ENCODE measurements at places on chromosomes 3 and 15.

GRCh38 chr3:105499961-105500360 is 133.3 kb downstream of the ALCAM start:
- no peak for DNase-seq

GRCh38 chr3:101828276-101828675 is 21.0 kb upstream of the NFKBIZ start:
- no peak for DNase-seq

- DNase-seq: no peak
Measured at GRCh38 chr15:83571820-83572707, 81.9 kb upstream of the ADAMTSL3 start.

DNA sequence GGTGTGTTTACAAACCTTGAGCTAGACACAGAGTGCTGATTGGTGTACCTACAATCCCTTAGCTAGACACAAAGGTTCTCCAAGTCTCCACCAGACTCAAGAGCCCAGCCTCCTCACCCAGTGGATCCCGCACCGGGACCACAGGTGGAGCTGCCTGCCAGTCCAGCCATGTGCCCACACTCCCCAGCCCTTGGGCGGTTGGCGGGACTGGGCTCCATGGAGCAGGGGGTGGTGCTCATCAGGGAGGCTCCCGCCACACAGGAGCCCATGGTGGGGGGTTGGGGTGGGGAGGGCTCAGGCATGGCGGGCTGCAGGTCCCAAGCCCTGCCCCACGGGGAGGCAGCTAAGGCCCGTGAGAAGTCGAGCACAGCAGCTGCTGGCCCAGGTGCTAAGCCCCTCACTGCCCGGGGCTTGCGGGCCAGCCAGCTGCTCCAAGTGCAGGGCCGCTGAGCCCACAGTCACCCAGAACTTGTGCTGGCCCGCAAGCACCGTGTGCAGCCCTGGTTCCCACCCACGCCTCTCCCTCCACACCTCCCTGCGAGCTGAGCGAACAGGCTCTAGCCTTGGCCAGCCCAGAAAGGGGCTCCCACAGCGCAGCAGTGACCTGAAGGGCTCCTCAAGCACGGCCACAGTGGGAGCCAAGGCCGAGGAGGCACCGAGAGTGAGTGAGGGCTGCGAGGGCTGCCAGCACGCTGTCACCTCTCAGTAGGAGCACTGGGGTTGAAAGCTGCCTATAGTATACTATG is 43.7 kb downstream of the CASR start:
- no peak for DNase-seq

DNA sequence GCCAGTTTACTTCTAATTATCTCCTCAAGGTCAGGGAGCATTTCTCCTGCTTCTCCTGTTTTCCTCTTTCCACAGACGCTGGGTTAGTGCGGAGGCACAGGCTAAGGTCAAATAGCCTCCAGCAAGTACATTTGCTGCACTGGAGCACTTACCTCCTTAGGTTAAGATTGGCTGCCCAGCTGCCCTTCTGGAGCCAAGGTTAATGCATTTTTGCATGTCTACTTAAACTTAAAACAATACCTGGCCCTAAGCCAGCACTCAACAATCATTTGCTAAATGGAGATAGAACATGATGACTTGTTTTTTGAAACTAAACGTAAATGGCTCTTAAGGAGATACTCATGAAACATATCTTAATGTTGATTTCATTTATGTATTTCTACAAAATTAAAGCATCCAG is 83.5 kb downstream of the SSR3 start:
- no peak for DNase-seq

- DNase-seq: no peak
Measured at GRCh38 chr3:100614941-100615340, 5.5 kb downstream of the ADGRG7 start.

GRCh38 chr15:84755736-84756527 is 7.5 kb downstream of the ZNF592 start:
- DNase-seq: no peak

DNA sequence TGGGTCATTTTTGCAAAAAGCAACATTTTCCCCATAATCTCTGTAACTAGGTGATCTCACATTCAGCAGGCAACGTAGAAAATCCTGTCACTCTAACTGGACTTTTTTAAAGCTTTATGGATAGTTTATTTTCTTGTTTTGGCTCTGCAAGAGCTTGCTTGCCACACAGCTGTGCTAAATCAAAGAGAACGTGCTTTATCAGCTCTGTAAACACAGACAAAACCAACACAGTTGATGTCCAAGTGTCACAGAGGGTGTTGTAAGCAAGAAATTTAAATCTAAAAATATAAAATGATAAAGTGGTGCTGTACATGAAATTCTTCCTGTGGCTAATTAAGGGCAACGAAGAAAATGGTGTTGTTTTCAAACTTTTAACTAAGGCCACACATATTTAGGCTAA is 97.5 kb upstream of the STAC start:
- no peak for DNase-seq

GRCh38 chr3:86865506-86865905 is 125.4 kb downstream of the VGLL3 start:
- DNase-seq: no peak

GRCh38 chr3:155443815-155444214 is 150.3 kb upstream of the STRIT1 start:
- DNase-seq: no peak

DNA sequence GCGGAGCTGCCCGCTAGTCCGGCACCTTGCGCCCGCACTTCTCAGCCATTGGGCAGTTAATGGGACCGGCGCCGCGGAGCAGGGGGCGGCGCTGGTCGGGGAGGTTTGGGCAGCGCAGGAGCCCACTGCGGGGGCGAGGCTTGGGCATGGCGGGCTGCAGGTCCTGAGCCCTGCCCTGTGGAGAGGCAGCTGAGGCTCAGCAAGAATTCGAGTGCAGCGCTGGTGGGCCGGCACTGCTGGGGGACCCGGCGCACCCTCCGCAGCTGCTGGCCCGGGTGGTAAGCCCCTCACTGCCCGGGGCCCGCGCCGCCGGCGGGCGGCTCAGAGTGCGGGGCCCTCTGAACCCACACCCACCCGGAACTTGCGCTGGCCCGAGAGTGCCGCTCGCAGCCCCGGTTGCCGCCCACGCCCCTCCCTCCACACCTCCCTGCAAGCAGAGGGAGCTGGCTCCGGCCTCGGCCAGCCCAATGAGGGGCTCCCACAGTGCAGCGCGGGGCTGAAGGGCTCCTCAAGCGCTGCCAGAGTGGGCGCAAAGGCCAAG is 835.0 kb downstream of the TBL1XR1 start:
- no peak for DNase-seq

GRCh38 chr3:121330634-121331033 is 215.2 kb downstream of the POLQ start:
- no peak for DNase-seq
